Left forelimb (tissue), 1 donor: ENCODE measurements at places on chromosomes 1 and 21.

- DNase-seq, result no peak
Measured at GRCh38 chr21:44923480-44924084, 2.9 kb upstream of the ITGB2 start.

GRCh38 chr21:35521293-35521692 is 472.2 kb upstream of the RUNX1 start:
- no peak for DNase-seq

GRCh38 chr1:216032961-216033614 is 390.2 kb downstream of the USH2A start:
- no peak for DNase-seq

DNA sequence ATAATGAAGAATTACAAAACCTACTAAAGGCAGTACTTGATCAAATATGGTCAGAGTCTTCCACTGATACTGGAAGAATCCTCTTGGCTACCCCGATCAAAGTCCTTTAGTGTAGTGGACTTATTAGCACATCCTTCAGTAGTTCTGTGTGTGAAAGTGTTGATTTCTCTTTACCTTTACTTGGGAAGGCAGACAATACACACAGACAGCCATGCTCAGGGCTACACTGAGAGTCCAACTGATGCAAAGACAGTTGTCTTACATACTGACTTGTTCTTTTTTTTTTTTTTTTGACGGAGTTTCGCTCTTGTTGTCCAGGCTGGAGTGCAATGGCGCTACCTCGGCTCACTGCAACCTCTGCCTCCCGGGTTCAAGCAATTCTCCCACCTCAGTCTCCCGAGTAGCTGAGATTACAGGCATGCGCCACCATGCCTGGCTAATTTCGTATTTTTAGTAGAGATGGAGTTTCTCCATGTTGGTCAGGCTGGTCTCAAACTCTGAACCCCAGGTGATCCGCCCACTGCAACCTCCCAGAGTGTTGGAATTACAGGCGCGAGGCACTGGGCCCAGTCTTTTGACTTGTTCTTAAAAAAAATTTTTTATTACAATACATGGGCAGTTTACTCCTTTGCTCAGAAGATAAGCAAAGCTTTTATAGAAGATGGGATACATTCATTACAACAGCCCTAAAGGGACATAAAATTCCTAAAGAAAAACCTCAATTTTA is 3.5 kb upstream of the PTTG1IP start:
- no peak for DNase-seq

DNA sequence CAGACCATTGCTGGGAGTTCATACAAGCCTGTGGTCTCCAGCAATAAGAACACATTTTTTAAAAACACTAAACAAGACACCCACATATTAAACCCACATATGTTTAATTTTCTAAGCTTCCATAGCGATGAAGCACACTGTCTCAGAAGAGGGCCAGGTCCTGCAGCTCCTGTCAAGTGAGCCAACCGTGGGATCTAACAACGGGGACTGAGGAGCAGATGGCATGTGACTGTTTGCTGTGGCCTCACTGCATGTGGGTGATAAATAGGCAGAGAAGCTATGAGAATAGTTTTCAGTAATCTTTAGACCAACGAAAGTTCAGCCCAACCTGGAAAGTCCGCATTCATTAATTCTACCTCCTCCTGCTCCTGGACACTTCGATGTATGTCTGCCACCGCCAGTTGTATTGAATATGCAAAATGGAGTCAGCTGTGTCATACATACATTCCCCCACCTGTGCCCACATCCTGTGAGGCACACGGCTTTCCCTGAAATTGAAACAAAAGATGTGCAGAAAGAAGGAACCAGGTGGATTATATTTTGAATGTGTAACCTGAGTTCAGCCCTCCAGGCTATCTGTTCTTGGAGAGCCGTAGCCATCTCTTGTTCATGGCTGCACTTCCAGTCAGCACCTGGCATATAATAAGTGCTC is 88.2 kb downstream of the MIS18A start:
- DNase-seq, result no peak

DNA sequence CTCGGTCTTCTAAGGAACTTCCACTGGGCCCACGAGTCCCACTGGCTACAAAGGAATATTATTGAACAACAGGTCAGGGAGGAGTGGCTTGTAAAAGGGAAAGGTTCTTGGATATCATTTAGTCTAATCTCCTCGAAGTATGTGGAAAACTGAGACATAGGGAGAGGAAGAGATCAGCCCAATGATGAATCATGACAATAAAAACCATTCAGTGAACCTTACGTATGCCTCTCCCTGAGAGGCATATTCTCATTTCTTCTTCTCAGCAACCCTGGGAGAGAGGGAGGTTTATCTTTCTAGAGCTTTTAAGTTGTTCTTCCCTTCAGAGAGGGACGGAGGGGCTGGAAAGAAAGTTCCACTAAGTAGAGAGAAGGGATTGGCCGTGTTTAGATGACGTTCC is 5.3 kb upstream of the MOB3C start:
- no peak for DNase-seq

GRCh38 chr1:165888552-165888920 is 61.1 kb downstream of the UCK2 start:
- no peak for DNase-seq

DNA sequence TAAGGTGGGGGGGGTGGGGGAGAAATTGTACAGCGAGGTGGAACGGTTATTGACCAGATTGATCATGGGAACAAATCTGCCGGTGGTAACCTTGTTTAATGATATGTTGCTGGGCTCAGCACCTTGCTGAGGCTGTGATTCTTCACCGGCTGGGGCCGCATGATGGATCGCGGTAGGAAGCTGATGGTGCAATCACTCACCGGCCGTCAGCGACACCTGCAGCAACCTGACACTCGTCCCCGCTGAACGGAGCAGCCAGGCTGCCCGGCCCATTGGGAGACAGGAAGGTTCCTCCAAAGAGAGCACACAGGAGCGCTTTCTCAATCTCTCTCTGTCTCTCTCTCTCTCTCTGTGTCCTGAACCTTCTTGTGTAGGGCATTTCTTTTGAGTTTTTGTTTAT is 128.5 kb upstream of the RRP15 start:
- no peak for DNase-seq

GRCh38 chr1:67166196-67166595 is at the start of gene IL23R:
Gene IL23R, plus strand, starts transcription at chr1:67166454. Its CDS starts 1,667 bp downstream, at chr1:67168121.
- no peak for DNase-seq

GRCh38 chr1:15141935-15142539 is 11.5 kb upstream of the TMEM51 start:
- DNase-seq, result no peak

- DNase-seq, result no peak
Measured at GRCh38 chr21:41753006-41753898, 13.6 kb downstream of the RIPK4 start.

DNA sequence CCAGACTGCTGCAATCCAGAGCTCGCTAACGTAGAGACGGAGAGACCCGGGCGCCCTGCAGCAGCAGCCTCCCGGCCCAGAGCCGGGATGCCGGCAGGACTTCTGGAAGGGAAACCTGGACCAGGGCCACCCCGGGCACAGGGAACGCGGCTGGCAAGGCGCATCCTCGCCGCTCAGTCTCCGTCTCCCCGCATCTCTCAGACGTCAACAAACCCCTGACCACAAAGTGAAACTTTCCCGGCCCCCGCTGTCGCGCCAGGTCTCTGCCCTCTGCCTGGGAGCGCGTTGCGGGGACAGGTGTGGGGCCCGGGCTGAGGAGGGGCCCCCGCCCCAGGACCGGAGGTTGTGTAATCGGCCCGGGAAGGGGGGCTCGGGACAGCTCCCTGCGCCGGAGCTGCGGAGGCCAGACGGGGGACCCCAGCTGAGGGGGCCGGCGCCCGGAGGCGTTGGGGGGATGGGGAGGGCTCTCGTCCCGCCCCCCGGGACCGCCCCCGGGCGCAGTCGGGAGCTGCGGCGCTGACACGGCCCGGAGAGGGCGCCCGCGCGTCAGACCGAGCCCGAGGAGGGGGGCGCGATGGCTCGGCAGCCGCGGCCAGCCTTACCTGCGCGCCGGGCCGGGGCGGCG is 116.6 kb upstream of the HIVEP3 start:
- DNase-seq, result peak; percentile 79

GRCh38 chr1:29052100-29052499 is 71.6 kb downstream of the TMEM200B start:
- no peak for DNase-seq

DNA sequence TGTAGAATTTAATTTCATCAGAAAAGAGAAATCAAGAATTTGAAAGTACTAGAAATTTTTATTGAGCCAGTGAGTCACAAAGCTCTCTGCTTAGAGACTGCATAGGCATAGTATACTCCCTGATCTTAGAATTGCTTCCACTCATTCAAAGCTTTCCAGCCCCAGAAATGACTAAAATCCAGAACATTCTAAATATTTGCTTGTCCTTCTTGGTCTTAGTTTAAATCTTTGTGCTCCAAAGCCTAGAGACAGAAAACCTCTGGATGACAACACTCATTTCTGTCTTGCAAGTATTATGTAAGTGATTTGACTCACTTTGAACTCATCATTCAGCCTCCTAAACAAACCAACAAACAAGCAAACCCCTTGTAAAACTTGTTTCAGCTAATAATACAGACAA is 74.2 kb downstream of the PTPRC start:
- DNase-seq, result no peak

DNA sequence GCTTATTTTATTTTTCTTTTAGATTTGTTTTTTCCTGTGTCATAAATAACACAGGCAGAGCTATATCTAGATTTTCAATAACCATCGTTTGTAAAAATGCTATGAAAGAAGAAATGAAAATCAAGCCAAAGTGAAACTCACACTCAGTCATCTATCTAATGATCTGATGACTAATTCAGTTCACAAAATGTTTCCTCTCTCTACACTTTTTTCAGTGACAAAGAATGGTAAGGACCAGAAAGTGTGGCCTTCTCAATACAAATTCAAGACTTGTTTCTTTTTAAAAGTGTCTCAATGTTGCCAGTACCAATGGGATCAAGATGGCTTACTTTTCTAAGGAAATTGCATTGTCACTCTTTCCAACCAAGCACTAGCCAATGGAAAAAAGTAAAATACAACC is 282.8 kb upstream of the PKN2 start:
- no peak for DNase-seq

GRCh38 chr1:180911640-180912191 is 981 bp upstream of the KIAA1614 start:
- DNase-seq, result peak; percentile 67

DNA sequence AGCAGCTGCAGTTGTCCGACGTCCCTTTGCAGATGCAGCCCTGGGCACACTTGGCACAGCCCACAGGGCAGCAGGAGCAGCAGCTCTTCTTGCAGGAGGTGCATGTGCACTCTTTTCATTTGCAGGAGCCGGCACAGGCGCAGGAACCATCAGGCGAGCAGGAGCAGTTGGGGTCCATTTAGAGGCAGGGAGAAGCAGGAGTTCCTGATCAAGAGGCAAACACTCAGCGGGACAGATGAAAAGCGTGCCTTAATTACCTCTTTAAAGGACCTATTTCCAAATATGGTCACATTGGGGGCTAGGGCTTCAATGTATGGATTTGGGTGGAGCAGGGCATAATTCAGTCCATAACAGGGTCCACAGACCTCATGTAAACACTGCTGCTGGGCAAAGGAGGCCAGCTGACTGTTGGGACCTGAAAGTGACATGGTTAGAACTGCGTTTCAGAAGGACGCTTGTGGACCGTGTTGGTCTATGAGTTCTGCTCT is 4.3 kb upstream of the CPLANE2 start:
- no peak for DNase-seq

- no peak for DNase-seq
Measured at GRCh38 chr1:156419854-156420204, 50.8 kb downstream of the RHBG start.

DNA sequence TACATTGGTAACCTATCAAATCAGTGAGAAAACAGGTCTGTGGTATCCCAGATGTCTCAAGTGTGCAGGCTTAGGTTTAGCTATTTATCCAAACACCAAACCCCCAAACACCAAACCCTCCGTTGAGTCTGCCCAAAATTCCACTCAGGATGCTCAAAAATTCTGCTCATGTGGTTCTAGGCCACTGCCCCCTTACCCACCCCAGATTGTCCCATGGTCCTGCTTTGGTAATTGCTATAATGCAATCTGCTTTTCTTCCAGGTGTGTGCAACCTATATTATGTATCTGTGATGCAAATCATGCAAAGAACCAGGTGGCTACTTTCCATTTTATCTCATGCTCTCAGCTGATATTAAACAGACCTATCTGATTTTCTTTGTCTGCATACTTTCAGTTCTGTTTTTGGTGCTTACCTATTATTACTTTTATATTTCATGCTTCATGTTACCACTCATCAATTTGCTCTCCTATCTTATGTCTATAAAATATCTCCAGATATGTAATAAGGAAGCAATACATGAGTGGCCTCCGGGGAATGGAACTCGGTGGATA is 123.7 kb downstream of the TOMM20 start:
- DNase-seq, result no peak

- DNase-seq, result no peak
Measured at GRCh38 chr1:183200451-183200850, 14.4 kb downstream of the LAMC2 start.

- DNase-seq, result no peak
Measured at GRCh38 chr21:29347274-29347681, 48.6 kb downstream of the BACH1 start.

- no peak for DNase-seq
Measured at GRCh38 chr1:3570066-3570986, 41.0 kb downstream of the MEGF6 start.

GRCh38 chr21:37496972-37497371 is 130.4 kb downstream of the DYRK1A start:
- no peak for DNase-seq

GRCh38 chr1:245153552-245154428 is 995 bp upstream of the KIF26B start:
- DNase-seq, result peak; percentile 61

DNA sequence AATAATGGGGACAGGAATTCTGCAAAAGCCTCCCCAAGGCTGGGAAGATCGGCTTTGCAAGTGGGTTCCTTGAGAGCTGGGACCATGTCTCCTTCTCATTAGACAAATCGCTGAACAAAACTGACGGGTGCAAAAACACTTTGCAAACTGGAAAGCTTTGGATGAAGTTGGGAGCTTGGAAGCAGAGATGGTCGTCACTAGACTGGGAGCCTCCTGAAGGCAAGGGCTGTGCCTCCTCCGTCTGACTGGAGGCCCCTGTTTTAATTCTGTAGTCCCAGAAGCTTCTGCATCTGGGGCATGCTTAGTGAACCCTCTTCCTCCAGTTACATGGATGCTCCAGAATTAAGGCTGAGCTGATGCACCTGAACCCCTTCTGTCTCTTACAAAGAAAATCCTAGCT is 82.3 kb upstream of the IFFO2 start:
- peak; percentile 17 for DNase-seq

GRCh38 chr1:107342316-107342715 is 201.5 kb downstream of the NTNG1 start:
- DNase-seq, result no peak

GRCh38 chr1:180247061-180247460 is 17.0 kb downstream of the LHX4 start:
- DNase-seq, result no peak

DNA sequence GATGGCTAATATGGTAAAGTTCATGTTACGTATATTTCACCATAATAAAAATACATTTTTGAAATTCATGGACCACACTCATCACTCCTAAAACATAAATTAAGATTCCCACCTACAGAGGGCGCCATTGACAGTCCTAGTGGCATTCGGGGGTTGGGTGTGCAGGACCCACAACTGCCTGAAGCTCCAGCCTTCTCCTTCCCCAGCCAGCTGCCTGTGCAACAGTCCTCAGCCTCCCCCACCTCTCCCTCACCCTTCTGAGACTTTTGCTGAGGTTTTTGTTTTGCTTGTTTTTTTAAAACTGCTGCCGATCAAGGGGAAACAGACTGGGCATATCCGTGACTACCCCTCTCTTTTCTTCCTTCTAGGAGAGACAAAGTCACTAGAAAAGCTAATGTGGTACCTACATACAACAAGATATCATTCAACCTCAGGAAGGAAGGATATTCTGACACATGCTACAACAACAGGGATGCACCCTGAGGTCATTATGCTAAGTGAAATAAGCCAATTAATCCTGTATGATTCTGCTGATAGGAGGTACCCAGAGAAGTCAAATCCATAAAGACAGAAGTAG is 9.2 kb upstream of the EVA1C start:
- DNase-seq, result no peak
